Fibroblast of skin of right quadriceps (primary cell): ENCODE measurements at places on chromosomes 6 and 20.

- no peak for DNase-seq
These were observed 464.6 kb downstream of the CDH26 start for GRCh38 chr20:60422848-60423247.

GRCh38 chr6:40803897-40804702 is 216.9 kb upstream of the LRFN2 start:
- no peak for DNase-seq

- peak; percentile 97 for DNase-seq
These were observed 50.7 kb upstream of the TPD52L1 start for GRCh38 chr6:125102891-125103290.

DNA sequence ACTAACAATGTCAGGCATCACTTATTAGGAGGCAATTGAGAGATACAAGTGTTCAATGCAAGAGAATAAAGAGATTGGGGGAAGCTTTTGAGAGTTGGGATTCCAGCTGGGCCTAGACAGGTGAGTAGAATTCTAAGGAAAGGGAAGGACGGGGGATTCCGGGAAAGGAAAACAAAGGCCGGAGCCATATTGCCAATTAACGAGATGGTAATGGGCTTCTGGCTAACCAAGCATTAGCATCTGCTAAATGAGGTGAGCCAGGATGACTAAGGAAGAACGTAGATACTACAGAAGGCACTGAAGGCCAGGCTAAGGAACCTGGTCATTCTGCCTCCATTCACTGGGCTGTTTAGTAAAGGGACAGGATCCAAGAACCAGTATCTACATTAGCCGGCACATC is 10.5 kb downstream of the FYN start:
- no peak for DNase-seq

GRCh38 chr6:166946125-166946524 is 10.2 kb downstream of the RNASET2 start:
- no peak for DNase-seq

DNA sequence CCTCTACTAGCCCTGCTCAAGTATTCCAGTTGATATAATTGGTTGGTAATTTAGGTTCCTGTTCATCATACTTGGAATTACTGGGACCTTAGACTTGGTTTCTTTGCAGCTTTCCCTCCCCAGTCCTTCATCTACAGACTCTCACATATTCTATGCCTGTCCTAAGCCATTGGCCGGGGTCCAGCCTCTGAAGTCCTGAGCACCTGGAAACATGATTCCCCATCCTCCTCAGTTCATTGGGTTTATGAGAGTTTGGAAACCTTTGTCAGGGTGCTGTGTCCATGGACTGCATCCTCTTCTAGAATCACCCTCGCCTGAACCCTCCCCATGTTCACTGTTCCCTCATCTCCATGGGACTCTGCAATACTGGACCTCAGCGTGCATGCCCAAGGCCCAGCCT is 8.8 kb downstream of the GSTA2 start:
- no peak for DNase-seq

- no peak for DNase-seq
These were observed 101.0 kb upstream of the MTHFD1L start for GRCh38 chr6:150764334-150765066.

GRCh38 chr6:144177726-144178125 is 27.4 kb downstream of the STX11 start:
- no peak for DNase-seq
